ENCODE measurements at places on chromosomes 1 and 21.

DNA sequence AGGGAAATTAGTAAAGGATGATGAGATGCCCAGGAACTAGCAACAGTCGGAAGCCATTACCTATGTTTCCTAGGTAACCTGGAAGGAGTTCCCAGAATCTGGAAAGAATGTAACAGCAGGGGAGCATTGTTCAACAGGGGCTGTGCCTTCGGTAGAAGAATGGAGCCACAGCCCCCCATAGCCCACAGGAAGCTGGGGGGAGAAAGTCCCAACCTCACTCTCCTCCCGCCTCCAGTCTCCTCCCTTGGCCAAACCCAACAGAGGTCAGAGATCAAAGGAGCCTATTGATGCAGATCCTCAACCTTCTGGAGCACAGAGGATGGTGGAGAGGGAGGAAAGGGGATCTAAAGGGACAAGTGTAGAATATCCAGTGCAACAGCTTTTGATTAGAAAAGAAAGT lies 131.5 kb upstream of the SLC44A3 start:
- DNase-seq = no peak

- no peak for DNase-seq
Observed at GRCh38 chr1:108012553-108012952, 47.6 kb upstream of the VAV3 start.

GRCh38 chr1:150567341-150567716 lies 12.1 kb downstream of the MCL1 start:
- DNase-seq = no peak

GRCh38 chr21:29033301-29033700 lies 8.8 kb downstream of the USP16 start:
- no peak for DNase-seq

DNA sequence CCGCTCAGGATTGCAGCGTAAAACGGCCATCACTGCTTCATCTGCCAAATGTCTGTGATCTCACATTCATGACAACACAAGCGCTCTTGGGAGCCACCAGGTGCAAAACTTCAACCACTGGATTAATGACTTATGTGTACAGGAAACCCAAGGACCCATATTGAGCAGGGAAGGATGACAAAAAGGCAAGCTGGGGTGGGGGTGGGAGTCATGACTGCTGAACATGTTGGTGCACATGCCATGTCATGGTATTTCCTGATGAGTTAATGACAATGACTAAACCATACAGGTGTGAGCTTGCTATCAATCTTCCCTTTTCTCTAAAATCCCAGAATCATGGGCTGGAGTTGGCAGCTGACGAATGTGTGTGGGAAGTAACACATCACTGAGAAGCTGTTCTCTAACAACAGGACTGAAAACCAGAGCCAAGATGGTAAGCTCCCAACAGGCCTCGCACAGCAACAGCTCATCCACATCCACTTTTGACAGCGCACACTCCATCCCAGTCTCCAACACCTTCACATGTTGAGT lies 3.1 kb upstream of the SH2D5 start:
- DNase-seq = no peak

GRCh38 chr1:38213646-38214434 lies 167.2 kb upstream of the POU3F1 start:
- no peak for DNase-seq

DNA sequence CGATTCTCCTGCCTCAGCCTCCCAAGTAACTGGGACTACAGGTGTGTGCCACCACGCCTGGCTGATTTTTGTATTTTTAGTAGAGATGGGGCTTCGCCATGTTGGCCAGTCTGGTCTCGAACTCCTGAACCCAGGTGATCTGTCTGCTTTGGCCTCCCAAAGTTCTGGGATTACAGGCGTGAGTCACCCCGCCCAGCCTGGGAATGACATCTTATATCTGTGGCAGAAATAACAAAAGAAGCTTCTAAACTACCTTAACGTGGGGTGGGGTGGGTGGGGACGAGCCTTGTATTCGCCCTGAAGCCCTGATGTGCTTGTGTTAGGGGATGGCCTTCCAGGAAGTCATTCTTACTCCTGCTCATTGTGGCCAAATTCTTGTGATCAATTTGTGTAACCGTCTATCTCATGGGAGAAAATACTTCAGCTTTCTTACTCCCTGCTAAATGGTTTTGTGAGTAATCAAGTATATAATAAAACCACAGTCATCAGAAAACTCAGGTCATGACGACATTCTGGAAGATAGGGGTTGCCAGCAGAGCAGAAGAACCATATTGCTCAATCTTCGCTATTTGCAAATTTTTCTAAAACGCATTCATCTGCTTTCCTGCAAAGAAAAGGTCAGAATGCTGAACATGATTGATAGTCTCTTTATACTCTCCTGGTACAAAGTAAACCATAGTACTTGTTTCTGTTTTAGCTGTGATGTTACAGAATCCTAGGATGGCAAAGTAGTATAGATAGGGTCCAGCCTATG lies 63.2 kb downstream of the DIRAS3 start:
- DNase-seq = no peak

DNA sequence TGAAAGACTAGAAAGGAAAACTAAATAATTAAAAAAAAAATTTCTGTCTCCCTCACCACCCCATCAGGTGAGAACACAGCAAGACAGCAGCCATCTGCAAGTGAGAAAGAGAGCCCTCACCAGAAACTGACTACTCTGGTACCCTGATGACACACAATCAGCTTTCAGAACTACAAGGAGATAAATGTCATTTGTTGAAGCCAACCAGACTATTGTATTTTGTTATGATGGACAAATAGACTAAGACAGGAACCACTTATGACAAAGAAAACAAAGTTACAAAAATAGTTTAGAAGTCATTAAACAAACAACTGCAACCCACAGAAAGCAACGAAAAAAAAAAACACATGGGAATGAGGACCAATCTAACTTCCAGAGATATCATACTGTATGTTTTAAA lies 98.3 kb downstream of the FAF1 start:
- no peak for DNase-seq

DNA sequence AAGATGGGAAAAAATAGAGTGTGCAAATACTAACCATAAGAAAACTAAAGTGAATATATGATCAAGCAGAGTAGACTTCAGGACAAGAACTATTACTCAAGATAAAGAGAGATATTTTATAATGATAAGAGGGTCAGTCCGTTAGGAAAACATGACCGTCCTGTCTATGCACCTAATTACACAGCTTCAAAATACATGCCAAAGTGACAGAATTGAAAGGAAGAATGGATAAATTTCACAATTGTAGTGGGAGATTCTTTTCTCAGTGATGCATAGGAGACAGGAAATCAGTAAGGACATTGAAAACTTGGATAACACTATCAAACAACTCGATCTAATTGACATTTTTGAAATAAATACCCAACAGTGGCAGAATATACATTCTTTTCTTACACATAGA lies 489.0 kb downstream of the CAMTA1 start:
- no peak for DNase-seq

- DNase-seq = no peak
Observed at GRCh38 chr1:211738096-211738690, 62.8 kb upstream of the NEK2 start.

DNA sequence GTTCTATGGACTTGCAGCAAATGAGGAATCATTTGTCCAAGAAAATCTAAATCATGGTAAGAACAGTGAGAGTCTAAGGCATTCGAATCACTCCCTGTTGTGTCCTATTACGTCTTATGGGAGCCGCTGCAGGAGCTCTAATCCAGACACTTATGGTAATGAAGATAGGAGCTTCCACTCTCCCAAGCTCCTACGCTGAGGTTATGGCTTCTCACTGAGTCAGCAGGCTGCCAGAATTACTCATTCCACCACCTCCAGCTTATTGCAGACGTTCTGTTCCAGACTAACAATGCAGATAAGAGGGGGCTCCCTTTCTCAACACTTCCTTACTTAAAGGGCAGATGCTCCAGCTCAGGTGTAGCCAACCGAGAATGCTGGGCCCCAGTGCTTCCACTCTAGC lies 212.6 kb downstream of the GREM2 start:
- no peak for DNase-seq

- DNase-seq = no peak
Observed at GRCh38 chr1:30579580-30579979, 143.8 kb downstream of the MATN1 start.

GRCh38 chr1:180156631-180157091 lies 2.0 kb downstream of the QSOX1 start:
- no peak for DNase-seq

DNA sequence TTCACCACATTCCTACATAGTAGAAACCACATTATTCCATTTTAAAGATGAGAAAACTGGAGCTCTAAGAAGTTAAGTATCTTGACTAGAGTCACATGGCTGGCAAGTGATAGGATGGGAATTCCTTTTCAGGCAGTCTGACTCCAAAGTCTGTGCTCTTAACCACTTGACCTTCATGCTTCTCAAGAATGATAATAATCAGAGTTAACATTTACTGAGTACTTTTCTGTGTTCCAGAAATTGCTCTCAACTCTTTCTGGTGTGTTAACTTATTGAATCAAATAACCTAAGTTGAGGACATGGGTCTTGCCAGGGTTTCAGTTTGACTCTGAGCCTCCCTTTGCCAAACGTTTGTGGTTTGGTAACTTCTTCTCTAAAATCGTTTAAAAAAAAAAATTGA lies 169.4 kb downstream of the RASAL2 start:
- no peak for DNase-seq

- DNase-seq = no peak
Observed at GRCh38 chr1:31891280-31891679, 46.9 kb downstream of the PTP4A2 start.

GRCh38 chr1:26533951-26534509 lies 4.5 kb downstream of the RPS6KA1 start:
- DNase-seq = no peak

DNA sequence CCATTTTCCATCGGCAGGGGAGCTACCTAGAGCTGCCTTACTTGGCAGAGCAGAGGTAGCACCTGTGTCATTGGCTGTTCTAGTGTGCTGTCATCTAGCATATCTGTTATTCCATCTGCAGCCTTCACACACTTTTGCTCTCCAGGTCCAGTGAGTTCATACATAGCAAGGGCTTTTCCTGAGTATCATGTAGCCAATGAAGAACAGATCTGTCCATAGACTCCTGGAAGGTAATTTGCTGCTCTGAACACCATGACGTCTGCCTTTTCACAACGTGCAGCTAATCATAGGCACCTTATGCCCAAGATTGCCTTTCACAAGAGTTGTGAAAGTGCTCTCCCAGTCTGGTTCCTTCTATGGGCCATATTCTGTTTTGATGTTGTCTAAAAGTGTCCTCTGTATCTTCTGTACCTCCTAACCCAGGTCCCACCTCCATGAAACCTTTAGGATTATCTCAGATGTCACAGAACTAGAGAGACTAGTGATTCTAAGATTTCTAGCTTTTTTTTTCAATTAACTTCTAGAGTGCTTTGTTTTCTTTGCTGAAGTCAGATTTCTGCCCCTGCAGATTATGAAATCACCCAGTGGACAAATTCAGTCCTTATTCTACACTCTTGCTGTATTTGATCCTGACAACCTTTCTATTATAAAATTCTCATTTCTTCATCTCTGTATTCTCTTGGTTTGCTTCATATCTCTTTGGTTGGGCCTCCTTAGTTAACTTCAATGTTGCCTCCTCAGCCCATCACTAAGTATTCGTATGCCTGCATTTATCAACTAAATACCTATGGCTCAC lies 134.8 kb downstream of the PBX1 start:
- no peak for DNase-seq

- no peak for DNase-seq
Observed at GRCh38 chr1:41614818-41615217, 130.3 kb upstream of the EDN2 start.

GRCh38 chr1:30744060-30744756 lies 13.4 kb downstream of the LAPTM5 start:
- no peak for DNase-seq

DNA sequence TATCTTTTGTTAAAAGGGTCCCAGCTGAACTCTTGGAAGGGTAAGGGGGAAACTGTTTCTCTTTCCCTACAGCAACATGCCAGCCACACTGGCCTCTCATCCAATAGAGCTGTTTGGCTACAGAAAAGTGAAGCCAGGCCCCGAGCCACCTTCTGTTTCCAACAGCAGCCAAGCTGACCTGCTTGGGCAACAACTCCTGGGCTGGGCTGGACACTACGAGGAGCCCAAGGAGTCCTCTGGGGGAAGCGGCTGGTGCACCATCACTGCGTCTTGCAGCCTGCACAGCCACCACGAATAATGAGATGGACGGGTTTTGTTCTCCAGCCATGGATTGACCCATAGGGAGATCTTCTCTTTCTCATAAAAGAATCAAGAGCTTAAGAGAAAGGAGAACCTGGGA lies 624.9 kb downstream of the NPHP4 start:
- no peak for DNase-seq

DNA sequence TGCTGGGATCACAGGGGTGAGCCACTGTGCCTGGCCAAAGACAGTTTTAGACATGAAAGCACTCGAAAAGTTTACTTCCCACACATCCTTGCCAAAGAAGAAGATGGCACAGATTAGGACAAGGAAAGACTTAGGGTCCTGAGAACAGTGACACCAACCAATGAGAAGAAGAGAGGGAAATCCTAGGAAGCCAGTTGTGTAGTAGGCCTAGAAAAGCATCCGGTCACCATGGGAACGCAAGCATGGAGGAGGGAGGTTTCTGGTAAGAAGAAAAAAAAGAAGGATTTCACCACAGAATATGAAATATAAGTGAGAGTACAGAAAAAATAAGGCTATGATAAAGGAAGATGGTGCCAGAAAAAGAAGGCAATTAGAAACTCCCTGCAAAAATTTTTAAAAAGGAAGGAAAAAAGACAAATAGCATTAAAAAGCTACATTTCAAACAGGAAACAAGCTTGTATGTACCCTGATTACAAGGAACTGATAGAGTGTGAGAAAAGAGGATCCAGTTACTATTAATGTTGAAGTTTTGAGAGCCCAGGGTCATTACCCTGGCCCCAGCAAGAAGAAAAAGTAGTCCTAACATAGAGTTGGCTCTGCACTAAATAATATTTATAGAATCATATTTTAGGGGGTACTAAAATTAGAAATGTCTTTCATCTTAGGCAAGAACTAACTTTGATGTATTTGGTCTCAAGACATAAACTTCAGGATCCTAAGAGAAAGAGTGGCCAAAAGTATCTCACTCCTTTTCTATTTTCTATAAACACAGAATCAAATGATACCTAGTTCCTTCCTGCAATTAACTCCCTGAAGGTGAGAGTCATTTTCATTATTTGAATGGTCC lies 16.1 kb downstream of the DIPK1A start:
- DNase-seq = no peak

DNA sequence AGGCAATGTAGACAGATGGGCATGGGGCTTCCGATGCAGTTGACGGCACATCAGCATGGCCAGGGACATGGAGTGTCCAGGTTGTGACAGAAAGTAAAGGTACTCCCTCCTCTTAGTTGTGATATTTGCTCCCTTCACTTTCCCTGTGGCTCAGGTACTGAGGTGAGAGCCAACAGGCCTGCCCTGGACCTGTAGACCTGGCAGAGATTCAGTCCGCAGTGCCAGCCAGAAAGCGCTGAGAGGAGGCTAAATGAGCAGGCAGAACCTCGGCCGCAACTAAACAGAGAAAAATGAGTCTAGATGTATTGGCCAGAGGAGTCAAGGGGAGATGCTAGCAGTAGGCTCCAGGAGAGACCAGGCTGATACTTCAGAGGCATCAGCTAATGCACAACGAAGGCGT lies 22.6 kb upstream of the KCNK2 start:
- DNase-seq = no peak

GRCh38 chr1:116345843-116346242 lies 27.2 kb upstream of the ATP1A1 start:
- DNase-seq = no peak

- DNase-seq = no peak
Observed at GRCh38 chr1:236027104-236027503, 37.8 kb downstream of the NID1 start.

GRCh38 chr1:223531742-223532341 lies 133.7 kb downstream of the CAPN8 start:
- peak; percentile 44 for DNase-seq

- DNase-seq = no peak
Observed at GRCh38 chr1:100342348-100342747, 10.0 kb upstream of the CDC14A start.

- no peak for DNase-seq
Observed at GRCh38 chr1:168509210-168509609, 34.6 kb downstream of the XCL2 start.
